ENCODE measurements at places on chromosomes 7 and 10.

- no peak for DNase-seq
Observed at GRCh38 chr7:40815022-40815421, 680.2 kb downstream of the SUGCT start.

DNA sequence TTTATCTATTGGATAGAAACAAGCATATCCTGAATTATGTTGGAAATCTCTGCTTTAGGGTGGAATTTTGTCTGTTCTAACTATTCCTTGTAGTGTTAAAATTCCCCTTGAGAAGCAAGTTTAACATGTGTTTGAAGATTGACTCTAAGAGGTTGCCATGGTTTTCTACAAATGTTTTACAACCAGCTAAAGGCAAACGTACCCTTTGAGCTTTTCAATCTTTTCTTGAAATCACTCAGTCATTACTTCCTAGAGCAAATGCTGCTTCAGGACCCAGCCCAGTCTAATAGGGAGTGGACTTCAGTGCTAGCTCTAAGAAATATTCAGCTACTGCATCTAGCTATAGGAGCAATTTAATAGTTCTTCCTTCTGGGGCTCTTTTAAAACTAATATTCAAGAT is 118.8 kb upstream of the IFRD1 start:
- DNase-seq, result no peak

DNA sequence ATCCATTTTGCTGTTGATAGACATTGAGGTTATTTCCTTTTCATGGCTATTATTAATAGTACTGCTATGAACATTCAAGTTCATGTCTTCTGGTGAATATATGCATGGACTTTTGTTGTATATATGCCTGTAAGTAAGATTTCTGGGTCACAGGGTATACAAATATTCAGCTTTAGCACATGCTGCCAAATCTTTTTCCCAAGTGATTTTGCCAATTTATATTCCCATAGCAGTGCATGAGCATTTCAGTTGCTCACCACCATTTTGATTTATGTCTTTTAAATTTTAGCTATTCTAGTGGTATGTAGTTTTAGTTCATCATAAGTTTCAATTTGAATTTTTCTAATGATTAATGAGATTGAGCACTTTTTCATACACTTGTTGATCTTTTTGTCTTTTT is 59.9 kb downstream of the CALD1 start:
- DNase-seq, result no peak

DNA sequence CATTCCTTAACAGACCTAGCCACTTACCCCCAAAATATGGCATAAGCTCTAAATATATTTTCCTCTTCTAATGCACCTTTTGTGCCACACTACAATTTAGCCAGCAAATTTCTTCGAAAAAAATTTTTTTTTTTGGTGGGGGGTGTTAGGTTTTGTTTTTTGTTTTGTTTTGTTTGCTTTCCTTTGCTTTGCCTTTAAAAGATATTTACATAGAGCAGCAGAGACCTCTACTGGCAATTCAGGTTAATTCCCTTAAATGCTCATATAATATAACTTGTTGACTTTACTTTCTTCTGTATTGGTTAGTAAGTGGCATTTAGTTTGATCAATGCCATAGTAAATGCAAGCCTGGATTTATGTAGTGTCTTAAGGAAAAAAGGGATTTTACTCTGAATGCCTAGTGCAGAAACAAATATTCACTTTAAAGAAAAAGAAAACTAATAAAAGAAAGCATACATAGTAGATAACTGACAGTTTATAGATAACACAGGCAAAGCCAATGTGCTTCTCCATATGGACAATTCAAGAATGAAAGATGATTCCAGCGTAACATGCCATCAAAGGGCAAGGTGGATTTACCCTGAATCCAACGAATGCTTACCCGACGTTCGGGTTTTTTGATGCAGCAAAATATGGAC is 1250.6 kb downstream of the GATA3 start:
- peak; percentile 33 for DNase-seq

- no peak for DNase-seq
Observed at GRCh38 chr10:45553155-45553554, 119.4 kb downstream of the ZFAND4 start.

- DNase-seq, result no peak
Observed at GRCh38 chr10:5806745-5807144, 6.5 kb downstream of the GDI2 start.

DNA sequence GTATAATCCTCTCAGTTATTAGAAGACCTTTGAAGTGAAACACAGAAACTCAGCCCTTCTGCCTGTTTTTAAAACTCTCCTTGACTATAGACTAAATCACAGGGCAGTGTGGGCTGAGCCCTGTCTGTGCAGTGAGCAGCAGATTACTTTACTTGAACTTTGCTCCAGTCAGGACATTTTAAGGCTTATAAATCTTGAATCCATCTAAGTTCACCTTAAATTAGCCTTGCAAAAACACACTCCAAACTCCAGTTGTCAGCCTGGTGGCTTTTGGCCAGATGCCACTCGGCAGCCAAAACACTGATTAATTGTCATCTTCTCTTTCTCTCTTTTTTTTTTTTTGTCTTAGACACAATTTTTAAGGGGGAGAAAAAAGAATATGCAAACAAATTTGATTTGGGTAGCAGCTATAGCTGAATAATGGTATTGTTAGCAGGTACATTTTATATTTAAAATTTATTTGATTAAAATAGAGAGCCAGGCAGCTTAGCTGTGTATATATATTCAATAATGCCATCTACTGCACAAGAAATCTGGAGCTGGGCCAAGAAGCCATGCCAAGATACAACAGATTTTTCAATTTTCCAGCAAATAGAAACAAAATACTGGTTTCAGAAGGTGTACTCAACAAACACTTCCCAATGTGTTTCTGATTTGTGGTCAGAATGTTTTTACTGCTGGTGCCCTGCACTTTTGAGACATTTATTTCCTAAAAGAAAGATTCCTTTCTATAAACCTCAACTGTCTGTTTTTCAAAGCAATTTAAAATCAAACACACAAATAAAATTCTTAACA is 247.7 kb downstream of the TFEC start:
- no peak for DNase-seq

GRCh38 chr7:118005026-118005425 is 131.8 kb upstream of the CTTNBP2 start:
- DNase-seq, result no peak

- DNase-seq, result peak; percentile 54
Observed at GRCh38 chr10:101030496-101031127, 317 bp downstream of the PDZD7 start.

GRCh38 chr10:15642095-15642494 is 77.6 kb downstream of the ITGA8 start:
- DNase-seq, result no peak

GRCh38 chr10:110504111-110504735 is 6.5 kb downstream of the DUSP5 start:
- DNase-seq, result peak; percentile 53

- DNase-seq, result no peak
Observed at GRCh38 chr7:91634485-91635177, 245.9 kb downstream of the MTERF1 start.

DNA sequence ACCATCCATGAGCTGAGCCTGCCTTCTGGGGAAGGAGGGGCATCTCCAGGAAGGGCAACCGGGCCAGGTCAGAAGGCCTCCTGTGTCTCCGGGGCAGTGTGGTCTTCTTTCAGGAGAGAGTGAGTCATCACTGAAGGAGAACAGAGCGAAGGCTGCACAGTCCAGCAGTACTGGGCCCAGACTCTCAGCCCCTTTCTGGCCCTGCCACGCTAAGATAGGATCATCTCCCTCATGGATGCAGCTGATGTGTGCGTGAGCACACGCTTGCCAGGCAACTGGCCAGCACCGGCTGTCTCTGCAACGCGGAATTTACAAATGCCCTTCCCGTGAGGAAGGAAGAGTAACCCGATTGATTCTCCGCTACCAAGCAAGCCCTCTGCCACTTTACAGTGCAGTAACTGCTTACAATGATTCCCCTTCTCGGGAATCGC is 328.2 kb downstream of the TNS3 start:
- DNase-seq, result peak; percentile 85

DNA sequence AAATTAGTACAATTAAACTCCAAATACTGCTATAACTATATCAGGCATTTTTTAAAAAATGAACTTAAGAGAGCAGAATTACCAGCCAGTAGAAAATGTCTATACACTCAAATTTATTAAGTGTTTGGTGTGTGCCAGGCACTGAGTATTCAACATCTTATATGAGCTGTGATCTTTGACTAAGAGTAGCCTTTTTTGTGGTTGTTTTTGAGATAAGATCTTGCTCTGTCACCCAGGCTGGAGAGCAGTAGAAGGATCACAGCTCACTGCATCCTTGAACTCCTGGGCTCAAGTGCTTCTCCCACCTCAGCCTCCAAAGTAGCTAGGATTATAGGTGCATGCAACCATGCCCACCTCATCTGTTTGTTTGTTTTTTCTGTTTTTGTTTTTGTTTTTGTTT is 102.5 kb upstream of the CELF2 start:
- no peak for DNase-seq

GRCh38 chr7:101109368-101109767 is 17.5 kb upstream of the SERPINE1 start:
- no peak for DNase-seq

DNA sequence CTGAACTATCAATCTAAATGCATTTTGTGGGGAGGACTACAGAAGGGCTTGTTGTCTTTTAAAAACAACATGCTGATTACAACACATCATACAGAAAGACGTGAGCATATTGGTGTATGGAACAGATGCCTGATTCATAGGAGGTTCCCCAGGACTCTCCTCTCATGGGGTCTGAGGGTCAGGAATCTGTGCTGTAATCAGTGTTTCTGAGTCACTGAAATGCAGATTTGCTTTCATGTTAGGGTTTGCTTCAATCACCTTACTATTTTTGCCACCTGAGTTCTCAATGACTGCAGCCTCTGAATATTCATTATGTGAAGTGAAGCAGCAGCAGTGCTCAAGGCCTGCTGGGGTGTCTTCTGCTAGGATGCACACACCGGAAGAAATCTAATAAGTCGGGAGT is 550 bp upstream of the ANK3 start:
- peak; percentile 32 for DNase-seq

GRCh38 chr7:34772296-34772938 is 114.4 kb downstream of the NPSR1 start:
- DNase-seq, result no peak

DNA sequence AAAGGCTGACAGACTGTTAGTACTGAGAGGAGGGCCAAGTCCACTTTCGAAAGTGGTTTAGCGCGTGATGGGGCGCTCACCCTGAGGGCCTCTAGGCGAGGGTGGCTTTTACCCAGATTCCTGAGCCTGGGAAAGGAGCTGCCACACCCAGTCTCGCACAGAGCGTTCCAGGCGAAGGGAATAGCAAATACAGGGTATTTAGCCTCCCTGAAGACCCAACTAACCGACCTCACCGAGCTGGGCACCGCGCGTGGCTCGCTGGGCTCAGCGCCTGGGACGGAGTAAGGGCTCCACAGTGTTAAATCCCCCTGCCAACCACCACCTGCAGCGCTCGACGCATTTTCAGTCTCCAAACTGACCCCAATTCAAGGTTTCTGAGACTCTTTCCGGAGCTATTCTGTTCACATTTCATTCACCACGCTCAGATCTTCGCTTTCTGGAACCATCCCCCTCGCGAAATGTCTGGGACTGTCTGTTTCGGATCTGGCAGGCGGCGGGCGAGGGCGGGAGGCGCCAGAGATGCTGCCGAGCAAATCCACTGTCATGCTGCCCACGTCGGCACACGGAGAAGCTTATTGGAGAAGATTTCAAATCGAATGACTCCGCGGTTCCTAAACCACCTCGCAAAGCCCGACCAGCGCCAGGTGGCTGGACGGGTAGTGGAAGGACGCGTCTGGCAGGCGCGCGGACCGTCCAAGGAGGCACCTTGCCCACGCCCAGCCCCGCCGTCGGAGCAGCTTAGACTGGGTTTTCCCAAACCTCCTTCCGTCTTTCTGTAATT is 1.4 kb upstream of the OSBPL3 start:
- DNase-seq, result peak; percentile 84

- DNase-seq, result no peak
Observed at GRCh38 chr7:137717811-137718271, 128.9 kb downstream of the DGKI start.

GRCh38 chr7:33744293-33745075 is 160.9 kb upstream of the BMPER start:
- DNase-seq, result peak; percentile 23

- DNase-seq, result no peak
Observed at GRCh38 chr7:151460474-151460855, 20.5 kb upstream of the CRYGN start.

DNA sequence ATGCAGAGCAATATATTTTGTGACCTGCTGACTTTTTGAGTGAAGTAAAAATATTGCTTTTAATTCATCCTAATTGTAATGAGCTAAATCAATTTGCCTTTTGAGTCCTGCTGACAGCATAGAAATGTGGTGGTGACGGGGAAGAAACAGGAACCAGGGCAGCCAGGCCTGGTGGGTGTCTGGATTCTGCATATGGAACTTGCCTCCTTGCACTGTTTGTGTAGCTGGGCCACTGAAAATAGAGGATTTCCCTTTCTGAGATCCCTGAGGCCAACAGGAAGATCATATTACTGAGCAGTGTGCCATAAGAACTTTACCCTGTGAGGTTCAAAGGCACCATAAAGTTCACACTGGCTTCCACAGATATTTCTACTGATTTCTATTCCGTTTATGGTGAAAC is 488.4 kb upstream of the AKR1E2 start:
- no peak for DNase-seq

DNA sequence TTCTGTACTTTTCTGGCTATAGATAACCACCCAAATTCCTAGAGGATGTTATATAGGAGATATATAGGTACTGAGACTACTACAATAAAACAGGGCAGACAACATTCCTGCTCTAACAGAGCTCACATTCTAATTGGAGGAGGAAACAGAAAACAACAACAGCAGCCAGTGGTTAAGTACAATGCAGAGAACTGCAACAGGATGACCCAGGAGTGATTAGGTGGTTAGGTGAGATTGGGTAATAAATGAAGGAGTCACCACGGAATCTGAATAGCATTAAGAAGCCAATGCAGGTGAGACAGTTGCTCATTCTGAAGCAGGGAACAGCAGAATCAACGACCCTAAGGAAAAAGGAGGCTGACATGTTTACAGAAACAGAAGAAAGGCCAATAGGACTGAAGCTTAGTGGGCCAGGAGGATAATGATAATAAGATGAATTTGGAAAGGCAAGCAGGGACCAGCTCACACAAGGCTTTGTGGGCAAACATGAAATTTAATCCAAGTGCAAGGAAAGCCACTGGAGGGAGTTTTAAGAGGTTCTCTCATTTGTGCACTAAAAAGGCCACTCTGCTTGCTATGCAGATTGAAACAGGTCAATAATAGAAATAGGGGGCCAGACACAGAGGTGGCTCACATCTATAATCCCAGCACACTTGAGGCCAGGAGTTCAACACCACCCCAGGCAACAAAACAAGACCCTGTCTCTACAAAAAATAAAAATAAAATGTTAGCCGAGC is 16.9 kb upstream of the REEP3 start:
- peak; percentile 48 for DNase-seq

- DNase-seq, result no peak
Observed at GRCh38 chr10:86047588-86047987, 319.0 kb downstream of the GRID1 start.

Measured in kidney tubule cell (primary cell).